ENCODE measurements at places on chromosomes 11 and 22. TPM values are rescaled to one million over a fixed set of nuclear protein-coding genes. Genes with fewer than 3 reads are reported as not detected.

DNA sequence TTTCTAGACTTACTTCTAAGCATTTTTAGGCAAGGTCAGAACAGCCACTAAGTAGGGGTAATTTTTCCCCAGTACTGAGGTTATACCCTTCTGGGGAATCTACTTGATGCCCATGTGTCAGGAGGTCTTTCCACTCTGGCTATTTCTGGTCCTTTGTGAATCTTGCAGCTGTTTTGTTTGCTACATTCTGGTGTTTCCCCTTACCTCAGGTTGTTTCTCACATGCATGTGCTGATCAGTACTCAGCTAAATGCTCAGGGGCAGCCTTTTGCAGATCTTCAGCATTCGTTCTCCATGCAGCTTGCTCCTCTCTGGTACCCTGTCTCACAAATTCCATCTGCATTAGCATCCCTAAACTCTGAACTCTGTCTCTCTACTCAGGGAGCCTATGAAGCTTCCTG is 303.6 kb downstream of the SOX6 start:
- no peak for DNase-seq

DNA sequence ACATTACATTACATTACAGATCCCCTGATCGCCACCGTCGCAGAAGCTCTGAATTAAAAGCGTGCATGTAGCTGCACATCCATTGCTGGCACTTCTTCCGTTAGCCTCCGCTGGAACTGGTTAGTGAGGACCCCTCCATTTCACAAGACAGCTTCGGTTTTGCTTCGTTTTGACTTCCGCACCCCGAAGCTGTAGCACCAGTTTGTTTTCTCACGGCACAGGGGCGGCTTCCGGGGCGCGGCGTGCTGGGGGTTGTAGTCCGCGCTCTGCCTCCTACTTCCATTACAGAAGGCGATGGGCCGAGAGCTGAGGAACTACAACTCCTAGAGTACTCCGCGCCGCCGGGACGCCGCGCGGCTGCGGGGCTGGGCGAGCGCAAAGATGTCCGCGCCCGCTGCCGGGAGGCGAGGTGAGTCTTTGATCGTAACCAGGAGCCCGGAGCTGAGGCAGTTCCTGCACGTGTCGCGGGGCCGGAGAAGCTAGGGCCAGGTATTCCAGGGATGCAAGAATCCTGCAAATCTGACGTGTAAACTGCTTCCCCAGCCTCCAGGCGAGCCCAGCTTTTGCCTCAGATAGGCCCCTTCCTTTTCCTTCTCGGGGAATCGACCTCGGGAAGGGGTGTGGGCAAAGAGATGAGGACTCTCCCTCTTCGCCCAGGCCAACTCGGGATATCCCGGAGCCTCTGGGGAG is at the start of gene PEX26:
Gene PEX26 (plus strand): TSS at position 352 of the 690 bp plus-strand sequence. CDS start 387 bp downstream, outside the sequence.
- peak; percentile 91 for DNase-seq

DNA sequence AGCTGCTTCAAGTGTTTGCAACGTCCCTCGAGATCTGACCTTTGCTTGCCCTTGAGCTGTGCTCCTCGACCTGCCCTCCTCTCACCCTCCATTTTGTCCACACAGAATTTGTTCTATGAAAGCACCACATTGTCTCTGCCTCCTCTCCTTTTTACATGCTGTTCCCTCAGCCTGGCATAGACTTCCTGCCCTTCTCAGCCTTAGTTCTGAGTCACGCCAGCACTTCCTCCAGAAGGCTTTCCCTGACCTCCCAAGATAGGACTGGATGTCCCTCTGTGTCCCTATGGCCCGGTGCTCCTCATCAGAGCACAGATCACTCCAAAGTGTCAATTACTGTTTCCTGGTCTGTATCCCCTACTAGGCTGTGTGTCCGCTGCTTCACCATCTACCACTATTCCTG is 16.2 kb downstream of the JHY start:
- no peak for DNase-seq

- no peak for DNase-seq
Measured at GRCh38 chr22:39665229-39665628, 94.7 kb downstream of the CACNA1I start.

DNA sequence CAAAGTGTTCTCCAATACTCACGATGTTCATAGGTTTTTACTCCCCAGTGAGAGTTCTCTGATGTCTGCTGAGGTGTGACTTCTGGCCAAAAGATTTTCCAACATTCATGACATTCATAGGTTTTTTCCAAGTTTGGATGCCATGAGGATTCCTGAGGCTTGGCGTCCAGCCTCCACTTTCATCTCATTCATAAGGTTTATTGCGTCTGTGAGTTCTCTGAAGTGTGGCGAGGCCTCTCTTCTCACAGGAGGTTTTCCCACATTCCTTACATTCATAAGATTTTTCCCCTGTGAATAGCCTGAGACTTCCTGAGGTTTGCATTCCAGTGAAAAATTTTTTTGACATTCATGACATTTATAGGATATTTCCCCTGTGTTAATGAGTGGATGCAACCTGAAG is 1014.1 kb downstream of the LRRC4C start:
- no peak for DNase-seq

- no peak for DNase-seq
Measured at GRCh38 chr11:121449626-121450025, 2.5 kb upstream of the SORL1 start.

OR52I2 gene
- total RNA-seq: not detected

TMEM123 gene
- total RNA-seq: 131 TPM

CDHR5 gene
- total RNA-seq: 7.1 TPM

DNA sequence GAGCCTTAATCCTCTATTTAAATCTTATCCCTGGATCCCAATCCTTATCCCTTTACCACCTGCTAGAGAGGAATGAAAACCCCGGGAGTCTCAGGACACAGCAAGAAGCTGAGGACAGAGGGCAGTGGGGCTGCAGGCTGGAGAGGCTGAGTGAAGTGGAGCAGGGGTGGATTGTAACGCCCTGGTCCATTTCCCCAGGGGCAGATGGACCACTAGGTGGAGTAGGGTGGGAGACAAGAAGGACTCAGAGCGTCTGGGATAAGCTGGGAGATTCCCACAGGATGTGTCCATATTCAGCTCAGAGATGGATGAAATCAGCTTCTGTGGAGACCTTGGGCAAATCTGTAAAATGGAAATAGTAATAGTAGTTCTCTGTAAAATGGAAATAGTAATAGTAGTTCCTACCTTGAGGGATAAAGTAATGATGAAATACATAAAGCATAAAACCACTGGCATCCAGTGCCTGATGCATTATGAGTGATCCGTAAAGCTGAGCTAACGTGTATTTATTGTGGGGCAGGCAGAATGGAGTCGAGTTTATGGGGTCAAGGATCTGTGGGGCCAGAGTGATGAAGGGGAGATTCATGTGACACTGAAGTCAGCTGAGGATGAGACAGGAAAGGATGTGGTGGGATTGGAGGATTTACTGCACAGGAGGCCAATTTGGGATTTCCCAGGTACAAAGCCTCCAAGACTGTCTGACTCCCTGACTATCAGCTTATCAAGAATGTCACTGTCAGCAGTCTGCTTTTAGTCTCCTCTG is 1.9 kb upstream of the ROBO4 start:
- peak; percentile 53 for DNase-seq

PATE4 gene
- not detected for total RNA-seq

DNA sequence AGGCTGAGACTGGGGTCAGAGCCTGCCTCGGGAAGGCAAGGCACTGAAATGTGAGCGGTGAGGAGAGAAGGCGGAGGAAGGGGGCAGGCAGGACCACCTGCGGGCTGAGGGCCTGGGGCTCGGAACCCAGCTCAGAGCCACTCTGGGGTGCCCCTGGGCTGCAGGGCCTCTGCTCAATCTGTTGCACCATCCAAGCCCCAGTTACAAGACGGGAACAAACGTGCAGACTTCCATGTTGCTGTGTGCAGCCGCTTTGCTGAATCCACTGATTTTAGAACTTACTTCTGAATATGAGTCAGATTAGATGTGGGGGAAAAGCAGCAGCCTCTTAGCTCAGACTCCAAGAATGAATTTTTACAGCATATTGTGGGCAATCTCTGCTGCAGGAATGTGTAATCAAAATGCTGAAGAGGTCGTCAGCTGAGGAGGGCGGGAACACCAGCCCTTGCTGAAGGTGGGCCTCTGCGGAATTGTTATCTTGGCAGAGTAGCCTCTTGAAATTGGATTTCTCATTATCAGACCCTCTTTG is 21.6 kb downstream of the PARVG start:
- no peak for DNase-seq

DNA sequence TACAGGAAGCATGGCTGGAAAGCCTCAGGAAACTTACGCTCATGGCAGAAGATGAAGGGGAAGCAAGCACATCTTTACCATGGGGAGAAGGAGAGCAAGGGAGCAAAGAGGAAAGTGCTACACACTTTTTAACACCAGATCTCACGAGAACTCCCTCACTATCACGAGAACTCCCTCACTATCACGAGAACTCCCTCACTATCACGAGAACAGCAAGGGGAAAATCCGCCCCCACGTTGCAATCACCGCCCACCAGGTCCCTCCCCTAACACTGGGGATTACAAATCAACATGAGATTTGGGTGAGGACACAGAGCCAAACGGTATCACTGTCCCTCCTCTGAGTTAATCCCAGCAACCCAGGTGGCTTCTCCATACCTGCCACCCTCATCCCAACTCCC is 84.5 kb downstream of the MN1 start:
- DNase-seq: no peak

GRCh38 chr22:30855266-30855665 is 113.3 kb downstream of the MORC2 start:
- DNase-seq: no peak

SUSD2 gene
- total RNA-seq: 5.6 TPM

GRCh38 chr11:114083391-114084252 is 24.1 kb downstream of the ZBTB16 start:
- DNase-seq: no peak

DNA sequence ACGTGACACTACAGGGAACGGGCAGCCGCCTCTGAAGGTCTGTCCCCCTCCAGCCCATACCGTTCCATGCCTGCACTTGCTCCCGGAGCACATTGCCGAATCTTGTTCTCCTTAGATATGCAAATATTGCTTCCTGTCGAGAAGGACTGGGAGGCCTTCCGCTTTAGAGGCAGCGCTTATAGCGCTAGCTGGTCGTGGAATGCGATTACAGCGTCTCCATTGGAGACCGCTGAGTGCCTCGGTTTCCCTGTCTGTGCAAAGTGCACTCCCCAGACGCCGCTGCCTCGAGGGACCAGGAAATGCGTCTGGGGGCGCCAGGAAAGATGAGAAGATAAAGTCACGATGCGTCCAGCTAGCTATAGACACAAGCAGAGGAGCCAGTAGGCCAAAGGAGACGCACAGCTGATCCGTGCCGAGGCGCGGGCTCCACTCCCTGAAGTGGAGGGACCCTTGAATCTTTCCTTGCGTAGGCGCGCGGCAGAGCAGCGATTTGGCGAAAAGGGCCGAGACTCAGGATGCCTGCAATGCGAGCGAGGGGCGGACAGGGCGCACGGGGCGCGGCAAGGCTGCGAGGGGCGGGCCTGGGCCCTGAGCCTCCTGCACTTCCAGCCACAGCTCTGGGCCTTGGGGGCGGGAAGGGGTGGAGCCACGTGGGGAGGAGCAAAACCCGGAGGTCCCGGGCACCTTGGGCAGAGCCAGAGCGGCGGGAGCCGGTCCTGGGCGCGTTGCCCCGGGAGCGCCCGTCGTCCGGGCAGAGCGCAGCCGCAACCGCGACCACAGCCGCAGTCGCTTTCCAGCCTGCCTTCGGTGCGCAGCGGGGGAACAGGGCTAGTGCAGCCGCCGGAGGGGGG is at the start of gene RASSF10:
Gene RASSF10 (plus strand): TSS at position 692 of the 851 bp plus-strand sequence. CDS start 261 bp downstream, outside the sequence.
- peak; percentile 87 for DNase-seq

MIF gene
- 570 TPM for total RNA-seq

MUC2 gene
- total RNA-seq: 1.5 TPM

TEX12 gene
- not detected for total RNA-seq

DNA sequence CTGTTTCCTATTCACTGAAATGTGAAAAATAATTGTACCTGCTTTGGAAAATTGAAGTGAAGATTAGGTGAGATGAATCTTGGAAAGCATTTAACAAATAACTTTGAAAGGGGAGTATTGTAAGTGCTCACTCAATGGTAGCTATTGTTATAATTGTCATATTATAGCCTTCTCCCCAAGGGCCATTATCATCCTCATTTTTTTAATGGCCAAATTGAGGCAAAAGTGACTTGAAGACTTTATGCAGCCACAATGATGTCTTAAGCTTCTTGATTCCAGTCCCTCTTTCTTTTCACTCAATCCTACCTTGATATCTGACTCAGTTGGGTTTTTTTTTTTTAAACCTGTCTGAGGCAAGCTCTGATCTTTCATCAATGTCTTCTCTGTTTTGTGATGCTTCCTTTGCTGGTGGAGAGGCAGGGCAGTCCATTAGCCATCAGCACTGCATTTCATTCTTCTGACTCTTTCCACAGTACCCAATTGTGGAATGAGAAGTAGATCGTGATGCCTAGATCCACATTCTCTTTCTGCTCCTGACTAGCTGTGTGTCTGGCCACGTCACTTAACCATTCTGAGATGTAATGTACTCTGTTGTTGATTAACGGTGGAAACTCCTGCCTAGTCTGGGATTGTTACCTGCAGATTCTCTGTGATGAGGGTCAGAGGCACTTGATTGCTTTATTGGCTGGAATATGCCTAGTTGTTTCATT is 101.4 kb downstream of the DBX1 start:
- no peak for DNase-seq

SLC15A3 gene
- 2.3 TPM for total RNA-seq

GRCh38 chr22:42930810-42931420 is 73.8 kb upstream of the ARFGAP3 start:
- no peak for DNase-seq

GVQW3 gene
- 9.9 TPM for total RNA-seq

DKK3 gene
- total RNA-seq: 36.3 TPM

DNA sequence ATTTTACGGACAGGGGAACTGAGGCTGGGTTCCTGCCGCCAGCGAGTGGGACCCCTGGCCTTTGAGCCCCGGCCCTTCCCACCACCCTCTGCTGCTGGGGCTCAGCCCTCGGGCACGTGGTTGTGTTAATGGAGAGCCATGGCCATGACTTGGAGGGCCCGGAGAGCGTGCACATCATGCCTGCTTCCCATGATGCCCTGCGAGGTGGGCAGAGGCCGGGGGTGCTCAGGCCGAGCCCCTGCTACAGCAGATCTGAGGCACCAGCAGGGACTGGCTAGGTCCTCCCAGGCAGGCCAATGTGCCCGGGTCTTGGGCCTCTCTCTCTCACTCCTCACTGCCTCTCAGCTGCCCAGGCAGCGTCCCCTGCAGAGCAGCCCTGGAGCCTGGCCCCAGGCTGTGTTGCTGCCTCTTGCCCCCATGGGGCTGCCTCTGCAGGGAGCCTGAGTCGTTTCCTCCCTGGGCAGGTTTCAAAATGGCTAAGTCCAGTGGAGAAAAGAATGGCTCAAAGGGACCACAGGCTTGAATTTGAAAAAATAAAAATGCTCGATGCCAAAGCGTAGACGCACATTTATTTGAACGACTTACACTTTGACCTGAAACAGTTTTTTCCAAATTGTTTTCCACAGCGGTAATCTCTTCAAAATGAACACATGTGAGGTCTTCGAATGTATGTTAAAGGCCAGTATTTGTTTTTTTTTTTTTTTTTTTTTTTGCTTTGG is 72.6 kb upstream of the CLDN5 start:
- no peak for DNase-seq

PRODH gene
- 16.1 TPM for total RNA-seq

GRCh38 chr11:111135101-111135500 is 110.4 kb upstream of the POU2AF2 start:
- DNase-seq: no peak

KCNK4 gene
- total RNA-seq: not detected

NXPE2 gene
- not detected for total RNA-seq

Data from type B pancreatic cell (in vitro differentiated cells).